Activated CD4-positive, alpha-beta T cell treated with anti-CD3 and anti-CD28 coated beads for 36 hours (primary cell): ENCODE measurements at places on chromosomes 5 and 9. TPM values are rescaled to one million over a fixed set of nuclear protein-coding genes. Genes with fewer than 3 reads are reported as not detected.

The WNT8A gene
- not detected for total RNA-seq

The ANXA2R gene
- 3.2 TPM for total RNA-seq

The HAVCR2 gene
- total RNA-seq = 12.6 TPM

The CDC25C gene
- total RNA-seq = 15.9 TPM

The RAI14 gene
- total RNA-seq = 7.1 TPM

The SOX30 gene
- 0.18 TPM for total RNA-seq

The MED27 gene
- 29.1 TPM for total RNA-seq

The FCHSD1 gene
- 32.9 TPM for total RNA-seq

The DRD1 gene
- not detected for total RNA-seq

The TEK gene
- not detected for total RNA-seq

The DMRT3 gene
- total RNA-seq = not detected

DNA sequence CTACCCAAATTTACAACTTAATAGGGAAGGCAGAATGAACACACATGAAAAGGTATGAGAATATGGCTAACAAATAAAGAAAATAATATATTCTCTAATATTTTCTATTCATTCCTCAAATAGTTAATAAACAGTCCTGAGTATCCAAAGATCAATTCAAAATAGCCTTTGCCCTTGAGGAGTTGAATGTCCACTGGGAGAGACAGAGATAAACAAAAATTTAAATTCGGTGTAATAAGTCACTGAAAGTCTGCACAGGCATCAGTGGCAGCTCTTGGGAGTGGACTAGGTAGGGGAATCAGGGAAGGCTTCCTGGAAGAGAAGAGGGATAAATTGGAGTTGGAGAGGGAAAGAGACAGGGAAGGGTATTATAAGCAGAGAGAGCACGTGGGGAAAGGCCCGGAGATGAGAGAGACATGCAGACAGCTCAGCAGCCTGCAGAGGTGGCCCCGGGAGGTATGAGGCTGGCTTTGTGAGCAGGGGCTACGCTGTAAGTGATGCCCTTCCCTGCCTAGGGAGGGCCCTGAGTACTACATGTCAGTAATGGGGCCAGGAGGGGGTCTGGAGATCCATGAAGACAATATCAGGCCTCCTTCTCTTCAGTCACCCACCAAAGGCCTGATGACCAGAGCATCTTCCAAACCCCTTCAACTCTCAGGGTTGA lies 137.1 kb downstream of the PDE8B start:
- H3K4me1 ChIP-seq = no peaks in the 10 kb centered on the region
- no peak for DNase-seq
- H3K36me3 ChIP-seq = no peaks in the 10 kb centered on the region
- H3K27ac ChIP-seq = no peak overlapping the region
- H3K4me3 ChIP-seq = no peak overlapping the region
- no peaks in the 10 kb centered on the region for H3K27me3 ChIP-seq

GRCh38 chr5:155783791-155784190 lies 543.2 kb upstream of the SGCD start:
- H3K27me3 ChIP-seq = peaks cover 3% of the 10 kb centered on the region
- no peak overlapping the region for H3K27ac ChIP-seq
- H3K4me3 ChIP-seq = no peak overlapping the region
- H3K36me3 ChIP-seq = no peaks in the 10 kb centered on the region
- no peak for DNase-seq

- H3K4me3 ChIP-seq = no peak overlapping the region
- H3K27me3 ChIP-seq = peaks cover 38% of the 10 kb centered on the region
- H3K36me3 ChIP-seq = no peaks in the 10 kb centered on the region
- no peak for DNase-seq
- no peak overlapping the region for H3K27ac ChIP-seq
Measured at GRCh38 chr5:140964356-140964755, 1.9 kb upstream of the PCDHAC2 start.

DNA sequence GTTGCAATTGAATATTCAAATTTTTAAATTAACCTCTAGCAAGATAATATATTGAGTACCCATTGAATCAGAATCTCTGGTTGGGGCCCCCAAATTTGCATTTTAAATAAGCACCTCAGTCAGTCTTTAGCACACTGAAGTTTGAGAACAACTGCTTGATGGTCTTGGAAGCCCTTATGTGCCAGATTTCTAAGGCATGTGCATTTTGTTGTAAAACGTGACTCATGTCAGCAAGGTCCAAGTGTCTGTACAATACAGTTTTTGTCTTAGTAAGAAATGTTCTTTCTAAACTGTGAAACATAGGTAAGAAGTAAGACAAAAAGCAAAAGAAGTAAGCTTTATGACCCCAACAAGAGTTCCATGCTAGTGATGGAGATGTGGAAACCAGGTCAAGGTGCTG lies 59.1 kb upstream of the PHF2 start:
- H3K27ac ChIP-seq = no peak overlapping the region
- peaks cover 3% of the 10 kb centered on the region for H3K4me1 ChIP-seq
- DNase-seq = no peak
- H3K36me3 ChIP-seq = peaks cover 24% of the 10 kb centered on the region

DNA sequence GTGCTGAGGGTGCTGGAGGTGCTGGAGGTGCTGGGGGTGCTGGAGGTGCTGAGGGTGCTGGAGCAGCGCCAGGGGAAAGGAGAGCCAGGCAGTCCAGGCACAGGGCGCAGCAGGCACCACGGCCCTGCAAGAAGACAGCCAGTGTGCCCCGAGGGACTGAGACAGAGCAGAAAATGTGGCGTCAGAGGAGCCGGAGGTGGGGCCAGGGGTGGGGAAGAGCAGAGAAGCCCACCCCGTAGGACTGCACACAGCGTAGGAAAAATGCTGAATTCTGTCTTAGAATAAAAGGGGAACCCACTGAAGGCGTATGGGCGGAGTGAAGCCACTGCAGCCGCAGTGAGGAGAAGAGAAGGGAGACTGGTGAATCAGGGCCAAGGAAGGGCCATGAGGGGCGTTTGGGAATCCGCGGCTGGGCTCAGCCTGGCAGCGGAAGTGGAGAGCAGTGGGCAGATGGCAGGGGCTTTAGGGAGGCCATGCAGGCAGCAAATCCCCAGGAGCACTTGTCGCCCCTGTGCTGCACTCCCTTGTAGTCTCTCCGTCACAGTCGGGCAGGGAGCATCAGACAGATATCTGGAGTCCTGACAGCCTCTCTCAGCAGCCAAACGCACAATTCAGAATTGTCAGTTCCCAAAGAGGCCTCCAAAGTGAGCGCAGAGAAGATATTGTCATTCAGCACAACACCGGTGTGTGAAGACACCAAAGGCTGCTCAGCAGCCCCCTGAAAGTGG lies 35.9 kb upstream of the LECT2 start:
- no peaks in the 10 kb centered on the region for H3K4me1 ChIP-seq
- no peak overlapping the region for H3K4me3 ChIP-seq
- H3K36me3 ChIP-seq = no peaks in the 10 kb centered on the region

DNA sequence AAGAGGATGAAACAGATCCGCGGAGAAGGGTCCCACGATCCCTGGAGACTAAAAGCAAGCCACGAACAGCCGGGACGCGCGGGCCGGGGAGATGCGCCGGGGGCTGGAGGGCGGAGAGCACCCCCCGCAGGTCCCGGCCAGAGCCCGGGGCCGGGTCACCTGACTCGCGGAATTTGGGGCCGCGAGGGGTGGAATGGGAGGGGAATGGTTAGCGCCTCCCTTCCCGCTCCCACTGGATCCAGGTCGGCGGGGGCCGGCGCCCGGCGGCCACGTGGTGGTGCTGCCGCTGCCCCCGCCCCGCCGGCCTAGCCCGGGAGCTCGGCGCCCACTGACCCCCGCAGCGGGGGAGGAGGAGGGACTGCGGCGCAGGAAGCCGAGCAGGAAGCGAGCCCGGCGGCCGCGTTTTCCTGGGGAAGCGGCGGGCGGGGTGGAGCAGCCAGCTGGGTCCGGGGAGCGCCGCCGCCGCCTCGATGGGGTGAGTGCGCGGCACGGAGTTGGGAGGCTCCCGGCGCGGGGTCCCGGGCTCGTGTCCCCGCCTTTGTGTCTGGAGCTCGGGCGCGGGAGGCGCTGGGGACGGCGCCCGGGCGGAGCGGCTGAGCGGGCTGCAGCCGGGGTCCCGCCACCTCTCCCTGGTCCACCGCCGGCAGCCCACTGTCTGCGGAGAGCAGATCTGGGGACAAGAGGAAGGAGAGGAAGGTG lies at the start of gene RAI14:
TSS of gene RAI14 (plus strand) at position 328 of the 699 bp plus-strand sequence. CDS start 30,592 bp downstream, outside the sequence.
- peaks cover 16% of the 10 kb centered on the region for H3K4me1 ChIP-seq
- H3K27ac ChIP-seq = peak within 1 kb of the TSS; percentile 85
- H3K4me3 ChIP-seq = peak within 1 kb of the TSS; percentile 83
- peaks cover 3% of the 10 kb centered on the region for H3K36me3 ChIP-seq
- peaks cover 32% of the 10 kb centered on the region for H3K27me3 ChIP-seq

DNA sequence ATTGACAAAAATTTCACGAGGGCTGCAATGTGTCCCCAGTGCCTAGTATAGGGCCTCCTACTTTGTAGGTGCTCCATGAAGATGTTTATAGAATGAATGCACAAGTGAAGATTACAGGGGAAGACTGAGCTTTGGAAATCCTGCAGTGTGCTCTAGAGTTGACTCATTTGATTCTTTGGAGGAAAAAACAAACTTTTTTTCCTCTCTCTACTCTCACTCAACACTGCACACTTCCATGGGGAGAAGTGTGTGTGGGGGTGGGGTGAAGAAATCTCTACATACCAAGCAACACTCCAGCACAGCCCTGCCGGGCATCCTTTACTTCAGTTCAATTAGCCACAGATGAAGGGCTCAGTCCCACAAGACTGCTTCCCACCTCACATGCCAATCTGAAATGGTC lies 49.4 kb upstream of the KLF9 start:
- no peak for DNase-seq
- no peaks in the 10 kb centered on the region for H3K27me3 ChIP-seq
- H3K4me3 ChIP-seq = no peak overlapping the region
- H3K4me1 ChIP-seq = peaks cover 35% of the 10 kb centered on the region
- no peaks in the 10 kb centered on the region for H3K36me3 ChIP-seq

GRCh38 chr9:124255222-124255621 lies 2.5 kb upstream of the NEK6 start:
- peaks cover 36% of the 10 kb centered on the region for H3K4me1 ChIP-seq
- H3K4me3 ChIP-seq = no peak overlapping the region
- peaks cover 41% of the 10 kb centered on the region for H3K27me3 ChIP-seq
- H3K36me3 ChIP-seq = peaks cover 2% of the 10 kb centered on the region
- H3K27ac ChIP-seq = no peak overlapping the region

DNA sequence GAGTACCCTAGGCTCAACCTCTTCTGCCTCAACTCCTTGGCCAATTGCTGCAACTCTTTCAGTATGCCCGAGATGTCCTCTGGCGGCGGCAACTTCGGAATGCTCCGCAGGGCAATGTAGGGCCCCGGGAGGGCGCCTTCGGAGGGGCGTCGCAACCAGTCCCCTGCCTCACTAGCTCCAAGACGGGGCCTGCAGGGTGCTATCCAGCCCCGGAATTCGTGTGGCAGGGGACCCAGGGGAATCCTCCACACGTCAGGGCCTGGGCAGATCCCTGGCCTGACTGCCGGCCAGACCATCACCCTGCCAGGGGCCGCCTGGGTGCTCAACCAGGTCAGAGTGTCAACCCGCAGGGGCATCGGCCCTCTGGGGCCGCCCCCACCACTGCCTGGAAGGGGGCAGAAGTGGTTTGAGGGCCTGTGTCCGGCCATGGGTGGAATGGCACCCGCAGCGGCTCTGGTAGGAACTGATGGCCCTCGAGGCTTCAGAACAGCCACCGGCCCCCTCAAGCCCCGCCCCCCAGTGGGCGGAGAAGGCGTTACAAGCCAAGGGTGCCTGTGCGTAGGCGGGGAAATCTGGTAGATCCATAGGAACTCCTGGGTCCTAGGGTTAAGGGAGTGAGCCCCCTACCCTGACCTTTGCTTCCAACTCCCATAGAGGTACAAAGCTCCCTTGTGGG lies at the start of gene POU5F2:
TSS of gene POU5F2 (minus strand) at position 465 of the 676 bp plus-strand sequence. CDS start at position 428, 37 bp downstream.
- H3K27me3 ChIP-seq = no peaks in the 10 kb centered on the region
- H3K36me3 ChIP-seq = peaks cover 53% of the 10 kb centered on the region
- no peaks in the 10 kb centered on the region for H3K4me1 ChIP-seq
- H3K4me3 ChIP-seq = no peak within 1 kb of the TSS

DNA sequence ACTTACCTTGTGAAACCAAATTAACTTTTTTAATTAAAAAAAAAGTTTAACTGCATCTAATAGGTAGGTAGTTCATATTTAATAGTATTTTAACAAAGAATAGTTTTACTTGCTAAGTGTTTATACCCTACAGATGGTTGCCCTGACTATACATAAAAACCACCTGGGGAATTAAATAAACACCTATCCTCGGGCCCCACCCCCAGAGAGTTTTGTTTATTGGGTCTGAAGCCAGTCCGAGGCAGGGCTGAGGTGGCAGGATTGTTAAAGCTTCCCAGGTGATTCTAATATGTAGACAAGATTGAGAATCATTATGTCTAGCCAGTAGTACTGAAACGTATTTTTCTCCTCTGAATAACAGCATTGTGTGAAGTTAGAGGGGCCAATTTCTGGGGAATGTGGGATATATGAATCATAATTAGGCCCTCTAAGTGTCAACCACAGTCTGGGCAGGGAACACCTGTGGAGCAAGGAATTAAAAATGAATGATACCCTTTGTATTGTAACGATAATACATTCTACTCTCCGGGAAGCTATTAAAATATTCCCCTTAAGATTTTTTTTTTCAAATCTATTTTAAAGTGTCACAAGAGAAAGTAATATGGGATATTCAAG lies 5.6 kb upstream of the PAM start:
- no peak overlapping the region for H3K27ac ChIP-seq
- H3K4me3 ChIP-seq = no peak overlapping the region
- H3K36me3 ChIP-seq = peaks cover 3% of the 10 kb centered on the region
- H3K27me3 ChIP-seq = peaks cover 9% of the 10 kb centered on the region
- no peak for DNase-seq
- peaks cover 26% of the 10 kb centered on the region for H3K4me1 ChIP-seq

DNA sequence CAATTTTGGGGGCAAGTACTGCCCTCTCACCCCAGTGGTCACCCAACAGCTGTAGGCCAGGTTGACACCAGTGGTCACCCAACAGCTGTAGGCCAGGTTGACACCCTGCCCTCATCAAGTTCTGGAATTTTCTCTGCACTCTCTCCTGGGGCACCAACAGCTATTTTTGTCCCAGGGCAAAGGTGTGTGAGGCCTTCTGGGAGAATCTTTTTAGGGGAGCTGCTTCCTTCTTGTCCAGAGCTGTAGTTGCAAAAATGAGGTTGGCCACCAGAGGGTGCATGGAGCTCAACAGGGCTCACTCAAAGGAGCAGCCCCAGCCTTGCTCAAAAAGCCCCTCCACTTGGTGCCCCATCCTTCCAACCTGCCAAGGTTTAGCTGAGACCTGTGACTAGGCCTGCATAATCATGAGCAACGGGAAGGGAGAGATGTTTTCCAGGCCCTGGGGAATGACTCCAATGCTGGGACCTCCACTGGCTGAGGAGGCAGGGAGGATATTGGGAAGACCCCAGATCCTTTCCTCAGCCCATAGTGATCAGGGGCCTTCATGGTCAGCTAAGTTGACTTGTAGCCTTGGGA lies 10.6 kb upstream of the P4HA2 start:
- DNase-seq = peak; percentile 89
- H3K36me3 ChIP-seq = no peaks in the 10 kb centered on the region
- H3K27ac ChIP-seq = no peak overlapping the region

GRCh38 chr9:2601785-2602378 lies 19.7 kb upstream of the VLDLR start:
- H3K4me3 ChIP-seq = no peak overlapping the region
- no peaks in the 10 kb centered on the region for H3K4me1 ChIP-seq
- H3K27me3 ChIP-seq = peaks cover 19% of the 10 kb centered on the region
- DNase-seq = no peak

GRCh38 chr5:130720355-130720754 lies 444.7 kb downstream of the HINT1 start:
- no peaks in the 10 kb centered on the region for H3K4me1 ChIP-seq
- no peak for DNase-seq

- H3K27me3 ChIP-seq = peaks cover 2% of the 10 kb centered on the region
- no peak for DNase-seq
- no peak overlapping the region for H3K4me3 ChIP-seq
- no peak overlapping the region for H3K27ac ChIP-seq
- no peaks in the 10 kb centered on the region for H3K36me3 ChIP-seq
Measured at GRCh38 chr9:134533850-134534588, 107.6 kb upstream of the COL5A1 start.
